ENCODE measurements at places on chromosomes 7 and 10.

DNA sequence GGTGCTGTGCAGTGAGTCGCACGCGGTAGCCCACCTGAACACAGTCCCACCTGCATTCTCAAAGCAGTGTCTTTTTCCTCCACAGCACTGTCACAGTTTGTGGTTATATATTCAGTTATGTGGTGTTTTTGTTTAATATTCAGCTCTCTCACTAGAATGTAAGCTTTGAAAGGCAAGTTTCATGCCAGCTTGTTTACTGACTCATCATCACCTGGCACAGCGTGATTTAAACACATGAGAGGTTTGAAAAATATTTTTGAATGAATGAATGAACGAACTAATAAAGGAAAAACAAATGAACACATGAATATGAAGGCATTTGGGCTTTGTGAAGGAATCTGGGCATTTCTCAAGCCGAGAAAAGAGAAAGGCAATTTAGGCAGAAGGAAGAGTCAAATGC lies 51.9 kb upstream of the TM9SF3 start:
- DNase-seq: no peak

DNA sequence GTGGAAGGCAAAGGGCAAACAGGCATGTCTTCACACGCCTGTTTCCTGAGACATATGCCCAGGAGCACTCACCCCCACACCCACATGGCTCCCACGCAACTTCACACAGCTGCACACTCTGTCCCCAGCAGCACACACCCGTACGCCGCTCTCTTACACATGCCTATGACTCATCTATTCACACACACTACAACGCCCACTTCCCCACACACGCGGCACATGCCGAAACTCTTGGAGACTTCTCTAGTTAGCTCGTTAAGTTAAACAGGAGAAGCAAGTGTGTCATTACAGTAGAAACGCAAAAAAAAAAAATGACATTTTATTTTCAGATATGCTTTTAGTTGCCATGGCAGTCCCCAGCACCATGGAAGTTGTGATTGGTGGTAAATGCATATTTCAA lies 6.7 kb downstream of the CALN1 start:
- peak; percentile 34 for DNase-seq

DNA sequence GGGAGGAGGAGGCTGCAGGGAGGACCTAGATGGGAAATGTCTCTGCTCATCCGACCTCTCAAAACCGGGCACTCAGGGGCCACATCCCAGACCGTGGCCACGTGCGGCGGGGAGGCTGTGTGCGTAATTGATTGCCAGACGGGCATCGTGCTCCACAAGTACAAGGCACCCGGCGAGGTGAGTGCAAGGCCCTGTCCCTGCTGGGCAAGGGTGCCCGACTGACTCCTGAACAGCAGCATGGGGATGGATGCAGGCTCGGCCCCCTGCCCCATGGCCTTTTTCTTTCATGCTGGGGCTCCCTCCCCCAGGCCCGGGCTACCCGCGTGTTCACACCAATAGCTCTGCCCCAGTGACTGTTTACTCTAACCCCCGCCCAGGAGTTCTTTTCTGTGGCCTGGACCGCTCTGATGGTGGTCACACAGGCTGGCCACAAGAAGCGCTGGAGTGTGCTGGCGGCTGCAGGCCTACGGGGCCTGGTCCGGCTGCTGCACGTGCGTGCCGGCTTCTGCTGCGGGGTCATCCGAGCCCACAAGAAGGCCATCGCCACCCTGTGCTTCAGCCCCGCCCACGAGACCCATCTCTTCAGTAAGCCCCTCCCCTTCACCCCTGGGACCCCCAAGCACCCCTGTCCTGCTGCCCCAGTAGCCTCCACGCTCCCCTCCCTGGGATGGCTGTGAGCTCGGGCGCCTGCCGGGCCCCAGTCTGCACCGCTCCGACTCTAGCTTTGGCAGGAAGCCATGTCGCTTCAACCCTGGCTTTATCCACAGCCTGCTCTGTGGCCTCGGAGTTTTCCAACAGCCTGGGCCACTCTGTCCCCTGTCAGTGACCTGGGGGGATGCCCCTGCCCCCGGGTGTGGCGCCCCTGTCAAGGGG lies 3.9 kb downstream of the LRWD1 start:
- DNase-seq: no peak

GRCh38 chr10:43461950-43462349 lies 25.0 kb downstream of the ZNF487 start:
- no peak for DNase-seq

DNA sequence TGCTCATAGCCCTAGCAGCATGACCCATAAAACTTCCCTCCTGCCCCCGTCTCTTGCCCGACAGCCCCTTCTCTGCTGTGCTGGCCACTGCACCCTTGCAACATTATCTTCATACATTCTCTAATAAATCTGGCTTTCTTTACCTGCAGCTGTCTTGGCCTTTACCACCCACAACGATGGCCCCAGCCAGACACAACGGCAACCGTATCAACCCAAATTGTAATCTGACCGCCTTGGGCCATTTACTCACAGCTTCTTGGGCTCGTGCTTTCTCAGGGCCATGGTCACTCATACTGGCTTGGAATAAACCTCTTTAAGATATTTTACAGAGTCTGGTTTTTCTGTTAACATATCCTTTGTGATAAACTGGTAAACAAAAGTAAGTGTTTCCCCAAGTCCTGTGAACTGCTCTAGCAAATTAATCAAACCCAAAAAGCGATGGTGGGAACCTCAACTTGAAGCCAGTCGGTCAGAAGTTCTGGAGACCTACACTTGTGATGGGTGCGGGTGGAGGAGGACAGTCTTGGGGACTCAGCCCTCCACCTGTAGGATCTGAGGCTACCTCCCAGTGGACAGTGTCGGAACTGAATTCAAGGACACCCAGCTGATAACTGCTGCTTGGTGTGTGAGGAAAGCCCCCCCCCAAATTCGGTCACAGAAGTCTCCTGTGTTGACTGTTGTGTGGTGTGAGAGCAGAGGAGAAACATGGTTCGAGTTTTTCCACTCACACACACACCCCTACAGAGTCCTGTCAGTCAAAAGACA lies 87.6 kb upstream of the ATP6V0A4 start:
- no peak for DNase-seq

GRCh38 chr7:42091461-42092291 lies 145.3 kb downstream of the GLI3 start:
- DNase-seq: no peak

DNA sequence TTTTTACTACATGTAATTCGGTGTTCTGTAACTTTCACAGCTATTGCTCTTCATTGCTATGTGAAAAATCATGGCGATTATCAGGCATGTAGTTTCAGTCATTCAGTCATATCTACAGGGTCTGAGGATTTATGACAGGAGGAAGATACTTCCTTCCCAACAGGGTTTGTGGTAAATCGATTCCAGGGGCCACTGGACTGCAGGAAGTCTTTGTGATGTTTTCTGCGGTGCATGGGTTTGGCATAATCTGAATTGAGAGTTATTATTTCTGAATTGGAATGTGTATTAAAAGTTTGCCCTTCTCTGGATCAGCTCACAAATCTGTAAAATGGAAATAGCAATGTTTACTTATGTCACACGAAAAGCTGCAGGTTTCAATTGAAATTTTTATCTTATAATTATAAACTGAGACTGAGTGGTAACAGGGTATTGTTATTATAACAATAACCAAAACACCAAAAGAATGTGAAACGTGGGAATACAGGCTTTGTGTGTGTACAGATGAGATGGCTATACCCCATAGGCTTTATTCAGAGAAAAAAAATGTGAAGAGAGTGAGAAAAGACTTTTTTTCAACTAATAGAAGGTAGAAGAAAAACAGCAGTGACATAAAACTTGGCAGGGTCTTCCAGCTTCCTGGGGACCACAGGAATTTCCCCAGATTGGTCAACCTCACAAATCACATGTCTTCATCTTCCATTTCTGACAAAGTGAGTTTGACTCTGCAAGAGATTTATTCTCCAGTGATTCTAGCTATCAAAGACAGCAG lies 307.7 kb upstream of the NFE2L3 start:
- no peak for DNase-seq

DNA sequence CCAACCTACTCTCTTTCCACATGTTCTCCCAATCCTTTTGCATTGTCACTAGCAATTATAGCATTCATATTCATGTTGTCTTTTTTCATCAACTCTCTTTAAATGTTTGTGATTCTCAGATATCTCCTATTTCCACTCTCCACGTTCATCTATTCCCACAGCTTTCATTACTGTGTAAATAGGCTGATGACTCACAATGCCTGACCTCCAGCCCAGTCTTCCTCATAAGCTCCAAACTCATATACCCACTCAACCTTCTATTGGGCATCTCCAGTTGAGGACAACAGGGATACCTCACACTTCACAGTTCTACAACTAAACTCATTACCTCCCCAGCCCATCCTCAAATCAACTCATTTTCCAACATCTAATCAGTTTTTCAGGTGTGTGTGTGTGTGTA lies 194.1 kb downstream of the DGKI start:
- no peak for DNase-seq

GRCh38 chr10:32338262-32338661 lies 8.7 kb downstream of the EPC1 start:
- no peak for DNase-seq

GRCh38 chr10:63258920-63259678 lies 126.0 kb downstream of the NRBF2 start:
- no peak for DNase-seq

- no peak for DNase-seq
These were observed 22.5 kb downstream of the CTBP2 start for GRCh38 chr10:125137601-125138438.

DNA sequence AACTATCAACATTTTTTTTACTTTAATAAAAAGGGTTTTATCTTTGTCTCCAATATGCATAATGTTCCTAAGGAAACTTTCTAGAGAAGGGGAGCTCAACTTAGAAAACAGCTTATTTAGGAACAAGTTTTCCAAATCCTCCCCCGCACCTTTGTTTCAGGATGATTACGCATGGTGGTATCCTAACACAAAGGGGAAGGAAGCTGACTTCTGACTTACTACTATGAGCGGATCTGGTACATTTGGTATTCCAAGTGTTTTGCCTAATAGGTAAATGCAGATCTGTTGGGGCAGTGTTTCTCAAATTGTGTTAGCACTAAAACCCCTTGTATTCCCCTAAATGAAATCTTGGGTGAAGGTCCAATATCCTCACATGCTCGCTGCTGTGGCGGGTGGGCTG lies 229.3 kb upstream of the KLF14 start:
- DNase-seq: no peak

DNA sequence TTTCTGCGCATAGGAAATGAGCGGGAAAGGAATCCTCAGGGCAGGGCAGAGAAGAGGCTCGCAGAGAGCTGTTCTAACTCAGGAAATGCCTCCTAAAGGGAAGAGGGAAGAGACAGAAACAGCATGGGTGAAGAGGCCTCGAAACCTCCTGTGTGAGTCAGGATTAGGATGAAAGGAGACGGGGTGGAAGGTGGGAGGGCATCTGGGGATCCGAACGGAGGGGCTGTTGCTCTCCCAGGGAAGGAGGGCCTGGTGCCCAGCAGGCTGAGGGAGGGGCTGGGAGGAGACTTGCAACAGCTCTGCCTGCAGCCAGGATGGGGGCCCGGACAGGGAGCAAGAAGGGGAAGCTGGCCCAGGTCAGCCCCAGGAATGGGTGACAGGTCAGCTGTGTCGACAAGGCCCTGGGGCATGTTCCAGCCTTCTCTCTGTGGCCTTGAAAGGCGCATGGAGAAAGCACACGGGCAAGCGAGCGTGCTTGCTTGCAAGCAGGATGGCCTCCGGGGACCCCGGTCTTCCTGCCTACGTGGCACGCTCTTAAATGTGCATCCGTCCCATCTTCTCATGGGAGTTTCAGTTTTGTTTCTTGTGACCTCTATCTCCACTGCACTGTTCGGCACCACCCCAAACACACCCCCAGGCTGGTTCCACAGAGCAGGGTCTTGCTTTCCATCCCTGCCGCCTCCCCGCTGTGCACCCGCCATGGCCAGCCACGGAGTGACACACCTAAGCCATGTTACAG lies 63.5 kb downstream of the HIPK2 start:
- peak; percentile 82 for DNase-seq

DNA sequence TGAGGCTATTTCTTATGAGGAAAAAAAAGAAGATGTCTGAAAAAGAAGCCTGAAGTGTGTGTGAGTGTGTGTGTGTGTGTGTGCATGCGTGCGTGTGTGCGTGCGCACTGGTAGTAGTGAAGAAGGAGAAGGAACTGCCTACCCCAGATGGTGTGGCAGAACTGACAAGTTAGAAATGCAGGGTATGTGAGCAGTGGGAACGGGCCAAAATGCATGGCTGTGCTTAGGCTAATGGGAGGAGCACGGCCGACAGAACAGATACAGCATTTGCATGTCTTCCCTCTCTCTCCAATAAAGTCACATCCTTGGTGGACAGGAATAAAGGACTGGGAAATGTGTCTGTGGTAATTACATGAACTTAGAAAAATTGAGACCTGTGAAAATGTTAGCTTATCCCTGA lies 94.3 kb downstream of the IDE start:
- DNase-seq: no peak

GRCh38 chr7:42924223-42924838 lies 7.6 kb downstream of the PSMA2 start:
- no peak for DNase-seq

GRCh38 chr7:16810573-16810972 lies 5.8 kb upstream of the AGR2 start:
- DNase-seq: no peak

GRCh38 chr7:70655694-70656093 lies 476.2 kb upstream of the GALNT17 start:
- DNase-seq: no peak

DNA sequence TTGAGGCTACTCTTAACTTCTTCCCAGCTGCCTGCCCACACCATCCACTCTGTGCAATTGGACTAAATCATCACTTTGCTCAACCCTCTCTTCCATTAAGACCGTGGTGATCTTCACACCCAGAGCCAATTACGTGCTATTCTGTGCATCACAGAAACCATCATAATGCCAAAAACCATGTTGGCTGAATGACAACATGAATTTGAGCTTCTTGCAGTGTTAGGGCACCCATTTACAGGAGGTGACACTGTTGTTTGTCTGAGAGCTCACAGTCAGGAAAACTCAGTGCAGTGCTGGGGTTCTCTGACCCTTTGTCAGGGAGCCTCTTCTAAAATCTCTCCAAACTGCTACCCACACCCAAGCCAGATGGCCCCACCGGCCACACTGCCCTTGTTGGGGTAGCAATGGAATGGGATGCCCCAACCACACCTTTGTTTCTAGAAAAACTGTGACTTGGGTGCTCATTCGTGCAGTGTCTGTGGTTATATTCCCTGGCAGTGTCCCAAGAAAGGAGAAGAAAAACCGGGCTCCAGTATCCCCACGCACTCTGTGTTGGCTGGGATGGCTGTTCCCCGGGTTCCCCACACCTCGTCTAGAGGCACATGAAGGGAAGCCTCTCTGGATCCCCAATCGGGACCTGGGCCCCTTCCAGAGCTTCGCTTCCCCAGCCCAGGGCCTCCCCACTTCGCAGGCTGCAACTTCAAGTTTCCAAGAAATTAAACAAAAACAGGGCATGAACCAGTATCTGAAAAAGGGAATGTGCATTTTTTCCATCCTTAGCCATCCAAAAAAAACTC lies 2.0 kb upstream of the TNS3 start:
- no peak for DNase-seq

GRCh38 chr7:41816111-41816510 lies 113.2 kb upstream of the INHBA start:
- DNase-seq: no peak

- DNase-seq: no peak
These were observed 11.2 kb downstream of the GPR146 start for GRCh38 chr7:1055491-1055955.
